Naive thymus-derived CD4-positive, alpha-beta T cell (primary cell): ENCODE measurements at places on chromosomes 6 and 20.

- no peaks in the 10 kb centered on the region for H3K36me3 ChIP-seq
- peak; percentile 63 for DNase-seq
- no peak overlapping the region for H3K27ac ChIP-seq
- no peak overlapping the region for H3K4me3 ChIP-seq
- H3K27me3 ChIP-seq, result no peaks in the 10 kb centered on the region
- no peaks in the 10 kb centered on the region for H3K4me1 ChIP-seq
These were observed 31.8 kb upstream of the GMPR start for GRCh38 chr6:16206595-16207037.

DNA sequence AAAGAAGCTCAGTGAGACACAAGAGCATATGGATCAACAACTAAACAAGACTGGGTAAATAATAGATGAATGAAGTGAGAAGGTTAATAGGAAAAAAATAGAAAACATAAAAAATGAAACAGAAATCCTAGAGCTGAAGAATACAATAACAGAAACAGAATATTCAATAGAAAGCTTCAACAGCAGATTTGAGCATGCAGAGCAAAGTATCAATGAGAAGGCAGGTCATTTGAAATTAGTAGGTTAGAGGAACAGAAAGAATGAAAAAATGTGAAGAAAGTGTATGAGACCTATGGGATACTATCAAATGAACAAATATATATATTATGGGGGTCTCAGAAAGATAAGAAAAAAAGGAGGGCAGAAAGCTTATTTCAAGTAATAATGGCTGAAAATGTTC lies 362.9 kb upstream of the POU3F2 start:
- no peaks in the 10 kb centered on the region for H3K4me1 ChIP-seq
- H3K36me3 ChIP-seq, result no peaks in the 10 kb centered on the region
- no peak overlapping the region for H3K27ac ChIP-seq
- DNase-seq, result no peak

DNA sequence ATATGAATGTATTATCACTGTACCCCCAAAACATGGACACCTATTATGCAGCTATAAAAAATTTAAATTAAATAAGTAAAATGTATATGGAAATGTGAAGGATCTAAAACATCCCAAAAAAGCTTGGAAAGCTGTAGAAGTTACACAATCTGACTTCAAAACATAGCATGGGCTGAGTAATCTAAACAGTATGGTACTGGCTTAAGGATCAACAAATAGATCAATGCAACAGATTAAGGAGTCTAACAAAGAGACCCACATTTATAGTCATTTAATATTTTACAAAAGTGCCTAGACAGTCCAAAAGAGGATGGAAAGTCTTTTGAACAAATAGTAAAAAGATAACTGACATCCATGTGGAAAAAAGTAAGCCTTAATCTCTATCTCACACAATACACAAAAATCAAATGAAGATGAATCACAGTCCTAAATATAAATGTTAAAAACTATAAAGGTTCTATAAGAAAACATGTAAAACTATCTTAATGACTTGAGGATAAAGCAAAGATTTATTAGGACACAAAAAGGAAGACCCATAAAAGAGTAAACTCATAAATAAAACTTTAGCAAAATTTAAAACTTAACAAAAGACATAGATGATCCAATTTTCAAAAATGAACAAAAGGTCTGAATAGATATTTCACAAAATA lies 46.8 kb downstream of the RANBP9 start:
- no peak for DNase-seq
- no peak overlapping the region for H3K4me3 ChIP-seq
- H3K27ac ChIP-seq, result no peak overlapping the region

DNA sequence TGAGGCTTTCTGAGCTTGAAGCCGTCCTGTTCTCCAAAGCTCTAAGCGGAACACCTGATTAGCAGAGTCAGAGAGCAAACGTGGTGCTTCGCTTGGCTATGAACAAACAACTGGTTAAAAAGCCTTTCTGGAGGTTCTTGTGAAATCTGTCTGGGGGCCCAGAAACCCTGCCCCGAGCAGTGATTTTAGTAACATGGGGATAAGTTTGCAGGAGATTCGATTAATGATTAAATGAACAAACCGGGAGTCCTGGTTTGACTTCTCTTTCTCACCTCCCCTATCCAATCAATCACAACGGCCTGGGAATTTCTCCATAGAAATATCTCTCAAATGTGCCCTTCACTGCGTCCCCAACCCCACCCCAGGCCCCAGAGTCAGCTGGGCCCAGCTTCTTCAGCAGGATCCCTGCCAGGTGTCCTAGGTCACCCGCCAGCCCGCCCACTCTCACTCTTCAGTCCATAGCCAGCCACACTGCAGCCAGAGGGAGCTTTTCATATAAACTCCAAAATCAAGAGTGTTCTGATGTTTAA lies 43.6 kb downstream of the ZDHHC14 start:
- no peak for DNase-seq
- no peaks in the 10 kb centered on the region for H3K4me1 ChIP-seq
- H3K27me3 ChIP-seq, result no peaks in the 10 kb centered on the region
- H3K36me3 ChIP-seq, result no peaks in the 10 kb centered on the region

DNA sequence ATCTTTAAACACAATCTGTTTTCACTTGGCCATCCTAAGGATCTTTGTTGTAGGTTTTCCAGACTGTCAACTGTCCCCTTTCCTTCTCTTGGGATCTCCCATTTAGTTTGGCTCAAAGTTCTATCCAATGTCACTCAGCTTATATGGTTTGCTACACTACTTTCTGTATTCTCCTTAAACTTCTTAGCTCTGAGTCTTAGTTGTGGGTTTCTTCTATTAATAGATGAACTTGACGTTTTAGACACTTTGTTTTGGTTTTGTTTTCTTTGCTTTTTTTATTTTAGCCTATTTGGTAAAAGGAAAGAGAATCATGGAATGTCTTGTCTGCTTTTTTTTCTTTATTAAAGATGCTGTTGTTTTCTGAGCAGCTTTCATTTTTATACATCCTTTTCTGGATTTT lies 11.4 kb downstream of the RMND1 start:
- peaks cover 6% of the 10 kb centered on the region for H3K4me1 ChIP-seq
- H3K27me3 ChIP-seq, result no peaks in the 10 kb centered on the region
- no peak overlapping the region for H3K27ac ChIP-seq
- H3K4me3 ChIP-seq, result no peak overlapping the region

DNA sequence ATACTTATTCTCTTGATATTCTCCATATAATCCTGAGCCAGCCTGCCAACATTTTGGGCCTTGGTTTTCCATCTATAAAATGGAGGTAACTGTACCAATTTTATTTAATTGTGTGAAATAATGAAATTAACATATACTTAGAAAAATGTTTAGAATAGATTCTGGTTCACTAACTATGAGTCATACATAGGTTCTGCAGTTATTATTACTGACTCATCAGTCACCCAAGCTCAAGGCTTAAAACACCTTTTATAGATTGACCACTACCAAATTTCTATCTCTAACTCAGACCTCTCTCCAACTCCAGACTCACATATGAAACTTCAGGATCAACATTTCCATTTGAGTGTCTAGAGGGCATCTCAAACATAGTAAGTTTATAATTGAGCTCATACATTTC lies 1277.2 kb upstream of the GJE1 start:
- H3K4me3 ChIP-seq, result no peak overlapping the region
- DNase-seq, result no peak
- no peaks in the 10 kb centered on the region for H3K4me1 ChIP-seq
- H3K27me3 ChIP-seq, result no peaks in the 10 kb centered on the region

DNA sequence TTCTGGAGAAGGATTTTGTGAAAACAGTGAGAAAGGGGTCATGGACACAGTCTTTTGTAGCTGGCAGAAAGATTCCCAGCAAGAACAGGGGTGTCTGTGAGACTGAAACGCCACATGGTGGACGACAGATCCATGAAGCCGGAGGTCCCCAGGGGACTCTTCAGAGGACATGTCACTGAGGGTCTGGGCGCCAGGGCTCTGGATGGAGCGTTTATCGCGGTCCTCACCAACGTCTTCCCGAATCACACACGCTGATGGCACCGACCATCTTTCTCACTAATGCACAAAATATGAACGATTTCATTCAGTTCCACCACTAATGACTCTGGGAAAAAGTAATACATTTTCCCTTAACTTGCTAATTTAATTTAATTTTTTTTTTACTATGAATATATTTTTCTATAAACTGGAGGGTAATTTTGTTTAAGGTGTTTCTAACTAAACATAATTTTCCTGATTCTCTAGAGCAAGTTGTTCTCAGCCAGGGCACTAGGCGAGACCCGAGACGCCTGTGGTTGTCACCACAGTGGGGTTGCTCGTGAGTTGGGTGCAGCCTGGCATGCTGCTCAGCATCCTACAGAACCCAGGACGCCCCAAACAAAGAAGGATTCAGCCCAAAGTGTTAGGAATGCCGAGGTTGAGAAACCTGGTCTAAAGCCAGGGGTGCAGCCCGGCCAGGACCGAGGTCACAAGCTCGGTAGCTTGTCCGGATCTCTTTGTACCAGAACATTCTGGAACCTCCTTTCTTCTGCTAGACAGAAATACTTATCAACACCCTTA lies 306.2 kb downstream of the TAF4 start:
- H3K27me3 ChIP-seq, result no peaks in the 10 kb centered on the region
- H3K4me3 ChIP-seq, result no peak overlapping the region
- no peaks in the 10 kb centered on the region for H3K4me1 ChIP-seq
- no peak overlapping the region for H3K27ac ChIP-seq

- H3K27ac ChIP-seq, result no peak overlapping the region
- H3K4me1 ChIP-seq, result no peaks in the 10 kb centered on the region
- H3K36me3 ChIP-seq, result no peaks in the 10 kb centered on the region
- no peak for DNase-seq
- no peaks in the 10 kb centered on the region for H3K27me3 ChIP-seq
These were observed 324.5 kb downstream of the SOX4 start for GRCh38 chr6:21918041-21918440.

DNA sequence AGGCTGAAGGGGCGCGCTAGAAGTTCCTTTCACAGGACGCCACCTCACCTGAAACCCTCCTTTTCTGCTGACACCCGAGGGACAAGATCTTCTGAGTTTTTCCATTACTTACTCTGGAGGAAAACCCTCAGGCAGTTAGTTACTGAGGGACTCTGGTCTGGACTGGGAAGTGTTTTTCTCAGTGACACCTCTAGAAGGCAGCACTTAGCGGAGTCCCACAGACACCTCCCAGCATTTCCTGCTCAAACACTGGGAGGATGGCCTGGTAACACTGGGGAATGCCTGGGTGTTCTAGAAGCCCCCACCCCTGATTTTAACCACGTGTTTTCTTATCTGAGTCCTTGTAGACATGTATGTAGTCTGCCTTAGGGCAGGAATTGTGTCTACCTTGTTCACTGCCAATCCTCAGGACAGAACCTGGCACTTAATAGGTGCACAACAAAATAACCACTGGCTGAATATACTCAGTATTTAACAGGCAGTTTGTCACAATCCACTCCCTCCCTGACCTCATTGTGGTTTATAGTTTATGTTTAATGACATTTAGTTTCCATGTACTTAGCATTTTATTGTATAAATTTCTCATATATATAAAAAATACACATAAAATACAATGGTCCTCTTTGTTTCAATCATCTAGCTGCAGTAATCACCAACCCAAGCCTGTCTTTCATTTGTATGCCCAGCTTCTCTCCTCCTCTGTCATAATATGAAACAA lies 4.8 kb downstream of the GSTA3 start:
- H3K4me3 ChIP-seq, result no peak overlapping the region
- H3K27ac ChIP-seq, result no peak overlapping the region
- no peaks in the 10 kb centered on the region for H3K27me3 ChIP-seq
- no peaks in the 10 kb centered on the region for H3K36me3 ChIP-seq
- H3K4me1 ChIP-seq, result no peaks in the 10 kb centered on the region

DNA sequence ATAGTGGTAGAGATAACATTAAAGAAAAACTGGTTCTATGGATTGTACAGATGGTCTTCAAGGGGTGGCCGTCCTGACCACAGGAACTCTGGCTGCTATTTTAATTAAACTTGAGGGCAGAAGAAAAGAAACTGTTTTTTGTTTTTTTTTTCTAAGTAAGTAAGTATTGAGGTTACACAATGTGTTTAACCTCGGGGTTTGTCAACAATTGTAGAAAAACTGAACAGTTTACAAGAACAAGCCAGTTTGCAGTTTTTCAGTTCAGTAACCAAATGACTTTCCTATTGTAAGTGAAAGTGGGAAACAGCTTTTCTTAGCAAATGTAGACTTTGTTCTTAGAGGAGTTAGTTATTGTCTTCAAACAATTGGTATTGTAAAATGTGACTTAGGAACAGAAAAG lies 77.0 kb downstream of the PLCB1 start:
- no peak for DNase-seq
- H3K4me1 ChIP-seq, result no peaks in the 10 kb centered on the region
- no peak overlapping the region for H3K4me3 ChIP-seq
- H3K36me3 ChIP-seq, result no peaks in the 10 kb centered on the region
- no peaks in the 10 kb centered on the region for H3K27me3 ChIP-seq

GRCh38 chr6:21402368-21402767 lies 191.2 kb upstream of the SOX4 start:
- no peaks in the 10 kb centered on the region for H3K36me3 ChIP-seq
- no peak overlapping the region for H3K4me3 ChIP-seq
- no peaks in the 10 kb centered on the region for H3K4me1 ChIP-seq
- peaks cover 2% of the 10 kb centered on the region for H3K27me3 ChIP-seq
- DNase-seq, result no peak

- H3K4me3 ChIP-seq, result no peak overlapping the region
- no peaks in the 10 kb centered on the region for H3K4me1 ChIP-seq
These were observed 136.2 kb upstream of the CCN2 start for GRCh38 chr6:132087391-132087790.

DNA sequence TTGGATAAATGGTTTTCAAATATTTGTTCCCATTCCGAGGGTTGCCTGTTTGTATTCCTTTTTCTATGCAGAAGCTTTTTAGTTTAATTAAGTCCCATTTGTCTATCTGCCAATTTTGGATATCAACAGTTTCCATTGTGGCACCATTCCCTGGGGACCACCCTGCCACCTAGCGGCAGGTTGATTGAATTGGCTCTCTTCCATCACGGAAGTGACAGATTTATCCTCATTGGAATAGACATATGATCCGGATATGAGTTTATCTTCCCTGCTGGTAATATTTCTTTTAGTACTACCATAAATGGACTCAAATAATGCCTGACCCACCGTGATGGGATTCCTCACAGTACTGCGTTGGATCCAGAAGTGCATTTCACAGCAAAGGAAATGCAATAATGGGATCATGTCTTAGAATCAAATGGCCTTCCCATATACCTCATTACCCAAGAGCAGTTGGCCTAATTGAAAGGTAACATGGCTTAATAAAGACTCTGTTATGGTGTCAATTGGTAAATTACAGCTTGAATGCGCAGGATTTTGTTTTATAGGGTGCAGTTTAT lies 327.0 kb downstream of the BMP2 start:
- no peak overlapping the region for H3K4me3 ChIP-seq
- no peaks in the 10 kb centered on the region for H3K27me3 ChIP-seq
- DNase-seq, result no peak
- no peak overlapping the region for H3K27ac ChIP-seq

DNA sequence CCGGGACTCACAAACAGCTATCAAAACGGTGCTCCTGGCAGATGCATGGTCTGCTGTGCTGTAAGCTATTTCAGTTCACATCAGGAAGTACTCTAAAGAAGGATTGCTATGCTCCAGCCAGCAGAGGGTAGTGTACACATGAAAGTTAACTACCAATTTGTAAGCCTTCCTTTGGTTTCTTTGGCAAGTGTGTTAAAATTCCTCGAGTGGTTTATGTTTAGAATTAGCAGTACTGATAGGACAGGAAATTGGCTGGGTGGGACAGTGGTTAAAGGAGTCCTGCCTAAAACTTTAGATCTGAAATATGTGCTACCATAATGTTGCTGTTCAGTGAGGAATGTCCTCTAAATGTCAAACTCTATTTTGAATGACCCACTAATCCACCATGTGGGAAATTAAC lies 47.4 kb downstream of the TRMT11 start:
- H3K4me1 ChIP-seq, result no peaks in the 10 kb centered on the region
- H3K36me3 ChIP-seq, result peaks cover 22% of the 10 kb centered on the region
- DNase-seq, result no peak
- no peaks in the 10 kb centered on the region for H3K27me3 ChIP-seq
- H3K27ac ChIP-seq, result no peak overlapping the region
- no peak overlapping the region for H3K4me3 ChIP-seq
